T-helper 17 cell (primary cell): ENCODE measurements at places on chromosomes 7 and 10. TPM values are rescaled to one million over a fixed set of nuclear protein-coding genes. Genes with fewer than 3 reads are reported as not detected.

ESYT2 gene
- 113 TPM for total RNA-seq

CYP26C1 gene
- 0.20 TPM for total RNA-seq

PPP1R9A gene
- total RNA-seq = 0.08 TPM

CHN2 gene
- 3.8 TPM for total RNA-seq

THSD7A gene
- 0.07 TPM for total RNA-seq

DNAJC1 gene
- 25.1 TPM for total RNA-seq

AMZ1 gene
- 0.76 TPM for total RNA-seq

GPR15LG gene
- total RNA-seq = not detected

GNGT1 gene
- total RNA-seq = not detected

GPR26 gene
- total RNA-seq = not detected

NUTM2B gene
- total RNA-seq = 1.7 TPM

HHEX gene
- total RNA-seq = 4.9 TPM

UBN2 gene
- total RNA-seq = 15.4 TPM

IL2RA gene
- total RNA-seq = 51.7 TPM

C10orf67 gene
- total RNA-seq = not detected

CTNNA3 gene
- total RNA-seq = not detected
